Brain microvascular endothelial cell (primary cell): ENCODE measurements at places on chromosomes 5 and 9.

DNA sequence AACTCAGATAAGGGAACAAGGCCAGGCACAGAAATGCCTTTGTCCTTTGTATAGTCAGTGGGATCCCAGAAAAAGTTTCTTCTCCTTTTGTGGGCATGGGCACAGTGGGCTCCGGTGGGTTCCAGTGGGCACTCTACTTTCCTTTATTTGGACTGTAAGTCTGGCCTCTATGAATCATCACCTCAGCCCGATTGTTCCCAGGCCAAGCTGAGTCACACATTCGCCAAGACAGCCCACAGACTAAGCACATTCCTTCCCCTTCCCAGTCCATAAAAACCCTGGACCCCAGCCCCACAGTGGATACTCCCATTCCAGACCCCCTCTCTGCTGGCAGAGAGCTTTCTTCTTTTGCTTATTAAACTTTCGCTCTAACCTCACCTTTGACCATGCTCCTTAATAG is 165.0 kb downstream of the FBXL17 start:
- DNase-seq, result peak; percentile 77

GRCh38 chr5:9230355-9230754 is 315.5 kb downstream of the SEMA5A start:
- no peak for DNase-seq

- no peak for DNase-seq
Observed at GRCh38 chr5:104355350-104355749, 792.8 kb upstream of the NUDT12 start.

- peak; percentile 75 for DNase-seq
Observed at GRCh38 chr9:95462249-95463147, 54.3 kb downstream of the PTCH1 start.

DNA sequence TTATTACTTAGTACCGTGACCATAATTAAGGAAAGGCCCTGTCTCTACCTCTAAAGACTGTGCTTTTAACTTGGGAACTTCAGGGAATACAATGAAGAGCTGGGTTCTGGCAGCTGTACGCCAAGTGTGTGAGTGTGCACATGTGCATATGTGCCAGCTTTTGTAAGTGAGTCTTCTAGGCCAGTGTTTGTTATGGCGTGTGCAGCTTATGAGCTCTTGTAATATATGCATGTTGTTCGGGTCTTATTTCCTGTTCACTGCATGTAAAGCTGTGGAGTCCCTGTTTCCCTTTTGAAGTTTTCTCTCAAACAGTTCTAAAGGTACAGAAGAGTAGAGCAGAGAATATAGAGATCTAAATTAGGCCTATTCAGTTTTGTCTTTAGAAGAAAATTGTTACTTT is 30.5 kb downstream of the TGFBR1 start:
- DNase-seq, result no peak

DNA sequence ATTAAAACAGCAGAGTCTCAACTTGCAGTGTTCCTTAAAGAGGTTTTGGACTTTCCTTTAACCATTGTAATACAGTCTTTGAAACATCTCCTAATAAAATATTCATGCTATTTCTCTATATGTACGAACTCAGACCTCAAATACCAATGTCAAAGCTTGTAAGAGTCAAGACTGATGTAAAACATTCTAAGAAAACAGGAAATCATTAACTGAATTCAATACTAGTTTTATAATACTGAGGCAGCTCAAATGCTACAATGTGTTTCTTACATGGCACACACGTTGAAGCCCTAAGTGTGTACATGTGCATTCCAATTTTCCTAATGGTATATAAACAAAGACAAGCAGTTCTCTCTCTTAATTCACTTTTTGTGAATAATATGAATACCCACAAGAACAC is 11.6 kb downstream of the PSIP1 start:
- DNase-seq, result no peak

DNA sequence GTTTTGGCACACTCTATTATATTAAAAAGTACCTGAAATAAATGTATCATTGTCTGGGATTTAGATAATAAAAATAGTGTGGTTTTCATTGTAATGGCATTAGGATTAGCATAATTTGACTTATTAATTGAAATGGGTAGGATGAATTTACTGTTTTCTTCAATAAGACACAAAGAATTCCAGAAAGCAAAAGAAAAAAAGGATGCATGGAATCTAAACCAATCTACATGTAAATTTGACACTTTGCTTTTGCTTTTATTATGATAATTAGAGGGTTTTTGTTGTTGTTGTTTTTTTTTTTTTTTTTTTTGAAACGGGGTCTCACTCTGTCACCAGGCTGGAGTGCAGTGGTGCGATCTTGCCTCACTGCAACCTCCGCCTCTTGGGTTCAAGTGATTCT is 304.8 kb upstream of the EFNA5 start:
- DNase-seq, result no peak

- DNase-seq, result peak; percentile 32
Observed at GRCh38 chr5:141382469-141383294, at the start of gene PCDHGA7. Gene PCDHGA7 (plus strand): TSS chr5:141382742. CDS start chr5:141382900, 158 bp downstream.

GRCh38 chr9:125744616-125745015 is 2.6 kb upstream of the PBX3 start:
- no peak for DNase-seq

GRCh38 chr9:130989891-130990290 is 19.1 kb upstream of the LAMC3 start:
- DNase-seq, result no peak

DNA sequence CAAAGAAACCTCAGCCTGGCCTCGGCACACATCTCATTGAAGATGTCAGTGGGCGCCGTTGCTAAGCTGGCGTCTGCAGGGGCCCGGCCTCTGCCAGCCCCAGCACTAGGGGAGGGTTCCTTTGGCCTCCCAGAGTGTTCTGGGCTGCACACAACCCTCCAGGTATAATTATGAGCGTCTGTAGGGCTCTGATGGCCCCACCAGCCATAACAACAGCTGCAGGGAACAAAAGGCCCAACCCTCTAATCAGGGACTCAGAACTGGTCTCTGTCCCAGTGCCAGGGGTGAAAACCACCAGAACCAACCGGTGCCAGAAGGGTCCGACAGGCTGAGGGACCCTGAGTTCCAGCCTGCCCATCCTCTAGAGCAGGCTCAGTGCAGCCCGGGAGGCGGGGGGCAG is 39.5 kb upstream of the SLC12A7 start:
- no peak for DNase-seq

DNA sequence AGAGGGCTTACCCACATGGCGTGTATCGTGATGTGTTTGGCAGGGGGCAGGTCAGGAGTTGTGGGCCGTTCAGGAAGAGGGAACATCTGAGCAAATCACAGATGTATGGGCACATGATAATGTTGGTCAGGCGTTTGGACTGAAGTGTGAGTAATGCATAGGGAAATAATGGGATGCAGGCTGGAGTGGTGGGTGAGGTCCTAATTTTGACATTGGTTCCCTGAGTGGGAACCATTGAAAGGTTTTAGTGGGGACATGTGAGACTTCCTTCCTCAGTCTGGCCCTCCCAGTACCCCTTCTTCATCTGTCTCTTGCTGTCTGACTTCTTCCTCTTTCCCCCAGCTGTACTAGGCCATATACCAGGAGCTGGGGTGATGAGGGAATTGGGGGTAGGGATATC is 7.6 kb downstream of the OTULIN start:
- no peak for DNase-seq

- peak; percentile 42 for DNase-seq
Observed at GRCh38 chr9:85425153-85425611, 316.6 kb downstream of the AGTPBP1 start.

DNA sequence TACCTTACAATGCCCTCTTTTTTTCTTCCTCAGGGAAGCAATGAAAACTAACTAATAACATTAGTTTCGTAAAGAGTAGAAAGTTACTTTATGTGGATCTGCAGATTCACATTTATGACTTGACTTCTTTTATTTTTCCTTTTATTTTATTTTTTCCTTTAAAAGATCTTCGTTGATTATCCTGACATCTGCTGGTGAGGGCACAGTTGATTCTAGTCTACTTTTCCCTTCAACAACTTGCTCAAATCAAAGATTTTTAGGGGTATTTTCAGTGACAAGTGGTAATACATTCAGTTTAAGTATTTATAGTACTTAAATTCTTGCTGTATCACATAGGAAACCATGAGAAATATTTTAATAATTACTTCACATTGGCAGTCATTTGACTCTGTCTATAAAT is 4.9 kb downstream of the EDIL3 start:
- peak; percentile 36 for DNase-seq

DNA sequence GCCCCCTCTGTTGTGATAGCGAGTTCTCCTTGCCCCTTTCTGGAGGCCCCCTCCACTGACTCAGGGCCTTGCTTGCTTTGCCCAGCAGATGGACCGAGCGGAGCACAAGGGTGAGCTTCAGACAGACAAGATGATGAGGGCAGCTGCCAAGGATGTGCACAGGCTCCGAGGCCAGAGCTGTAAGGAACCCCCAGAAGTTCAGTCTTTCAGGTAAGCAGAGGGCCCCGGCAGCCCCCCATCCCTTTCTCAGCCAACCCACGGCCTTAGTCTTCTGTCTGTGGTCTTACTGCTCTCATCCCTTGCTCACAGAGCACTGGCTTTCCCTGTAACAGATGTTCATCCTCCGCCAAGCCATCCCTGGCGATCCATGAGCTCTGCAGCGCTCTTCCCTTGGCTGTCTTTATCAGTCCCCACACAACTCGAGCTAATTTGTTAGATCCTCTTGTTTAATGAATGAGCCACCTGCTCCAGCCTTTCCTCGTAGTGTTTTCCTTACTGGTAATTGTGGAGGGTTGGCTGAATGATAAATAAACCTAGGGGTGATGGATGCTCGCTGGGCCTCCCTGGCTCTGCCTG is 18.4 kb upstream of the RARS1 start:
- DNase-seq, result no peak

GRCh38 chr9:77750981-77751340 is 102.8 kb upstream of the GNA14 start:
- no peak for DNase-seq

- DNase-seq, result no peak
Observed at GRCh38 chr9:99288830-99289229, 66.7 kb downstream of the SEC61B start.

- no peak for DNase-seq
Observed at GRCh38 chr5:102946414-102946813, 173.5 kb downstream of the GIN1 start.
